ENCODE measurements at places on chromosomes 7 and 10. TPM values are rescaled to one million over a fixed set of nuclear protein-coding genes. Genes with fewer than 3 reads are reported as not detected.

DNA sequence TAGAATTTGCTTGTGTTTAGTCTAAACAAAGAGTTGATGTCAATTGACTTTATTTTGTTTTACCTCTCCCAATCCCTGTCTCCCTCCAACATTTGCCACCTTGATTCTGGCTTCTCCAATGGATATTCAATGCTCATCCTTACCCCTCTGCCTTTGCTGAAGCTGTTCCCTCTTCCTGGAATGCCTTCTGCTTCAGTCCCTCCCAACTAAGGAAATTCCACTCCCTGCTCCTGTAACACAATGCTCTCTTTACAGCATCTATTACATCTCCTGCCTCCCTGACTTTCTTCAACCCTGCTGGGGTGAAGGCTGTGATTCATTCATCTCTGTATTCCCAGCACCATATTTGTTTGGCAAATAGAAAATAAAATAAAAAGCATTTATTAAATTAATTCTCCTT, 34.5 kb upstream of the TAC1 start:
- DNase-seq, result no peak

PPP1R17 gene
- total RNA-seq, result not detected

GRCh38 chr10:1737222-1738061, at the start of gene ADARB2:
Gene ADARB2, minus strand, starts transcription at chr10:1737525.
- DNase-seq, result no peak

GRCh38 chr10:132097609-132098377, 32.0 kb downstream of the JAKMIP3 start:
- DNase-seq, result no peak

DNA sequence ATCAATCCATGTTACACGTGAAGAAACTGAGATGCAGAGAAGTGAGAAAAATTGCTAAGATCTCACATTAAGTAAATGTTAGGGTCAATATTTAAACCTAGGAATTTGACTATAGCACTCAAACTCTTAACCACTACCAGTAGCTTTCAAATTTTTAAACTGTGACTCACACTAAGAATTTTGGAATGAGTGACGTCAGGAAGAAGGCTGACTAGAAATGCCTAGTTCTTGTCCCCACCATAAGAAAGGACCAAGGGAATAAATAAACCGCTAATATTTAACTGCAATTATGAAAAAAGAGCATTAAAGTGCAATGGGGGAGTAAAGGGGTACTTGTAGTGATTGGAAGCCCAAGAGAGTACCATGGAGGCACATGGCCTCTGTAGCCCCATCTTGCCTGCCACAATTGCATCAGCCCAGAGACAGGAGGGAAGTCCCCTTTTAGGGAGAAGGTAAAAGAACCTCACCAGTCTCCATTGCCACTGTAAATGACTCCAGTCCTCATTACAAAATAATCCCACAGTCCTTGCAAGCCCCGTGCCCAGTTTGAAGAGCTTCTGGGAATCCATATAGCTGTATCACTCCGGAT, 3.5 kb upstream of the AKR1B1 start:
- no peak for DNase-seq

DNA sequence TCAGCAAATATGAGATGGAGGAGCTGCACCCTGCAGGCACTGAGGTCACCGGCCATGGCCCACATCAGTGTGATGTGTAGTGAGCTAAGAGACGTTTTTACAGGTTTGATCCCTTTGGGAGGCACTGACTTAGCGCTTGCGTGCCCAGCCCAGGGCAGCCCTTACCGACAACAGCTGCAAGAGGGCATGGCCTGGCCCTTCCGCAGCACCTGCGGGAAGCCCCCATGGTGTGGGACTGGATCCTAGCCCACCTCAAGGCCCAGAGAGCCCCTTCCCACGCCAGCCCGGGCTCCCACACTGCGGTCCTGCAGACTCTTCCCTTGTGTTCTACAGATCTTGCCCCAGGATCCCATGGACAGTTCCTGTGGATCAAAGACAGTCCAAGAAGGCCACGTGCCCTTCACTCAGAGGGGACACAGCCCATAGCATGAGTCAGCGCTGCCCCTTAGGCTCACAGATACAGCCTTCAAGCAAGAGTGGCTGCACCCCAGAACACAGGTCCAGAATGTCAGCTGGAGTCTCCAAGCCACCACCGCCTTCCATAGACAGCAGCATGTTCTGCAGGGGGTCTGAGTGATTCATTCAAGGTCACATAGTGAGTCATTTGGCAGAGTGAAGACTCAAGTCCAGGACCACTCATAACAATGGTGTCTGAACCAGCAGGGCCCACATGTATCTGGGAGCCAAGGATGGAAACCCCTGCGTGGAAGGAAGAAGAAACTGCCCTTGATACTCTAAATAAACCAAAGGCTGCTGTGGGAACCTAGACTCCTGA, 25.4 kb downstream of the TLL2 start:
- DNase-seq, result no peak

- DNase-seq, result peak; percentile 34
Observed at GRCh38 chr10:101848408-101848807, 4.8 kb upstream of the KCNIP2 start.

DNA sequence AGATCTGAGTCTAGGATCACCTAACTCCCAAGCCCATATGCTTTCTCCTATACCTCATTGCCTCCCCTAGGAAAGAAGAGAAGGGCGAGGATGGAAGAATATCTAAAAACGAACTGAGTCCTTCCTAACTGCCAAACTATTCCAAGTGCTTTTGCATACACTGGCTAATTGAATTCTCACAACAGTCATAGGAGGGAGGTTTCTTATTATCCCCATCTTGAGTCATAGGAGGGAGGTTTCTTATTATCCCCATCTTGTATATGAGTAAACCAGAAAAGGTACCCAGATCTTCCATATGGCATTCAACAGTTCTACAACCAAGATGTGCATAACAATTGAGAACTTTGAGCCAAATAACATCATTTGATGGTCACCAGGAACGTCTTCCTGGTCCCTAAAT, 13.1 kb upstream of the FAM204A start:
- no peak for DNase-seq

- no peak for DNase-seq
Observed at GRCh38 chr7:27917119-27917518, 177.2 kb downstream of the TAX1BP1 start.

GRCh38 chr10:92350411-92350810, 59.4 kb downstream of the MARCHF5 start:
- DNase-seq, result no peak

GRCh38 chr7:17659126-17659525, 281.2 kb downstream of the SNX13 start:
- DNase-seq, result no peak

DNA sequence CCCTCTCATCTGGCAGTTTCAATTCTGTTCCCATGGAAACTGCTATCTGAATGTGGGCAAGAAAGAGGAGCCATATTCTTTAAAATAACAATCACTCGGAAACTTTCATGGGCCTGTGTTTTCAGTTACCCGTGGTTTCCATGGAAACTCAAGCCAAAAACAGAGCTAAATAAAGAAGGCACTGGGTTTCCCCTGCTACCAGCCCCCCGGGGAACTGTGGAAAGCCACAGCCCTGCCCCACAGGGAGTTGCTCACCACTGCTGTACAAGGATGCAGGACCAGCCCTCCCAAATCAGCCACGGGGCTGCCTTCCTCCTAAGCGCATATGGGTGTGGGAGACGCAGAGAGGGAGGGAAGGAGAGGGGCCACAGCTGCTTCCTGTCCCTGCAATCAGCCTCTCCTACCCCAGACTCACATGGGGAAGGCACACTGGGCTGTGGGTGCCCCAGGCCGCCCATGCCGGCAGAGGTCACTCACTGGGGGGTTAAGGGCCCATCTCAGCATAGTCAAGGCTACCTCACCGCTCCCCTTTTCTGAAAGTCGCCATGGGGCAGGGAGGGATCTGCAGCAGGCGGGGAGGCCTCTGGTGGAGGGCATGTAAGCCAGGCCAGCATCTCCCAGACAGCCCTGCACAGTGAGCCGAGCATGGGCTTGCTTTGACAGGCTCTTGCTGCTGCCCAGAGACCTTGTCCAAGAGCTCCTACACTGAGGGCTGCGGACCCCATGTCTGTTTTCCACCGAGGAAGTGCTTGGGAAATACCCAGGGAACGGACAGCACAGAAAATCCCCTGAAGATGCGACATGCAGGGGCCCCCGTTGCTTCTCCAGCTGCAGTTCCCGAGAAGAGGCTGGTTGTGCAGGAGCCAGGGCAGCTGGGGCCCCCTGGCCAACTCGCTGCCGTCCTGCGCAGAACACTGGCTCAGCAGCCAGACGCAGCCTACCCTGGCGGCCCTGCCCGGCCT, 157.3 kb upstream of the PPP2R2D start:
- DNase-seq, result no peak

GRCh38 chr10:75019370-75019769, 92.1 kb upstream of the SAMD8 start:
- DNase-seq, result no peak

NCF1 gene
- total RNA-seq, result 50.8 TPM

DNA sequence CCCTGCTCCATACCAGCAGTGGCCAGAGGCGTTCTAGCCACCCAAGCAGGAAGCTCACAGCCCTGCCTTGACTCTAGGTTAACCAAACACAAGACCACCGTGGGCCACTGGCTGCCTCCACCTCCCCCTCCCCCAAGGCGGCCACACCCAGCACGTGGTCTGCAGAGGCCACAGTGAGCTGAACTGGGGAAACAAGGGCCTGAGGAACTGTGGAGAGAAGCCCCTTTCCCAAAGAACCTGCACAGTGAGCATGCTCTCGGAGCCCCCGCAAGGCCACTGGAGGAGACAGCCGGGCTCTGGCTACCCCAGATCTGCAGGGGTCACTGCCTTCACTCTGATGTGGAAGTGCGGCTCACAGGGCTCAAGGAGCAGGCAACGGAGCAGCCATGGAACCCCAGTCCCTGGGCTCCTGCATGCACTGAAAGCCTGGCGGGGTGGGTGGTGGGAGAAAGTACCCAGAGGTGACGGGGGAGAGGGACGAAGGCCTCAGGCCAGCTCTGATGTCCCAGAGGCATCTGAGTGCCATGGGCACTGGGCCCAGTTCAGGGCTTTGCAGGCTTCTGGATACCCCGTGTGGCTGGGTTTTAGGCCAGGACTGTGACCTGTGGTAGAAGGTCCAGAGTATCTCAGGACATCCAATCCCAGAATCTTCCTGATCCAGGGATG, 189.2 kb downstream of the EBF3 start:
- peak; percentile 39 for DNase-seq

- DNase-seq, result no peak
Observed at GRCh38 chr10:116961406-116962251, 43.4 kb downstream of the SHTN1 start.

HPS1 gene
- total RNA-seq, result 86.3 TPM

GNA12 gene
- total RNA-seq, result 41.6 TPM

ZNF488 gene
- 0.38 TPM for total RNA-seq

IL6 gene
- total RNA-seq, result 8.2 TPM

DNA sequence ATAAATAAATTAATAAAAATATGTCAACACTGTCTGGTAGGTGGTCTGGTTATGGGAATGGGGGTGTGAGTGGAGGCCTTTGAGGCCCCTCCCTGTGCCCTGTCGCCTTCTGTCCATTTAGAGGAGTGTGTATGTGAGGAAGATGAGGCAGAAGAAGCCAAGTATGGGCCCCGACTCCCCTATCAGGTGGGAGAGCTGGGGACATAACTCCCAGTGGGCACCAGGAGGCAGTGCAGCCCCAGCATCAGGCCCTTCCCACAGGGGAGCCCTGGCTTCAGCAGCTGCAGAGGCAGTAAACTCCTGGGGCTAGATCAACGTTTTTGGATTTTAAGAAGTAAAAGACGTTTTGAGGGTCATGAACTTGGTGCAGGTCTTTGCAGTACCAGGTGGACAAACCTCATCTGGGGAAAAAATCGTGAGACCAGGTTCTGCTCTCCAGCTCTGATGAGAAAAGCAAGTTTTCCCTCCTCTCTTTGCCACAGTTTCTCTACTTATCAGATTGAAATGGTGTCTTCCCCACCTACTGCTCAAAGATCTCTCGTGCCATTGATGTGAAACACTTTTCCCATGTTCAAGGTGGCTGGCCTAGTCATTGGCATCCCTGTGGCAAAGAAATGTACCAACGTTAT, 167.8 kb upstream of the EEPD1 start:
- peak; percentile 86 for DNase-seq

TUBB8 gene
- total RNA-seq, result 0.38 TPM

- DNase-seq, result no peak
Observed at GRCh38 chr10:109726473-109726872, 196.8 kb downstream of the XPNPEP1 start.

CALML3 gene
- total RNA-seq, result not detected

- no peak for DNase-seq
Observed at GRCh38 chr10:51567271-51567670, 132.1 kb downstream of the CSTF2T start.

DNA sequence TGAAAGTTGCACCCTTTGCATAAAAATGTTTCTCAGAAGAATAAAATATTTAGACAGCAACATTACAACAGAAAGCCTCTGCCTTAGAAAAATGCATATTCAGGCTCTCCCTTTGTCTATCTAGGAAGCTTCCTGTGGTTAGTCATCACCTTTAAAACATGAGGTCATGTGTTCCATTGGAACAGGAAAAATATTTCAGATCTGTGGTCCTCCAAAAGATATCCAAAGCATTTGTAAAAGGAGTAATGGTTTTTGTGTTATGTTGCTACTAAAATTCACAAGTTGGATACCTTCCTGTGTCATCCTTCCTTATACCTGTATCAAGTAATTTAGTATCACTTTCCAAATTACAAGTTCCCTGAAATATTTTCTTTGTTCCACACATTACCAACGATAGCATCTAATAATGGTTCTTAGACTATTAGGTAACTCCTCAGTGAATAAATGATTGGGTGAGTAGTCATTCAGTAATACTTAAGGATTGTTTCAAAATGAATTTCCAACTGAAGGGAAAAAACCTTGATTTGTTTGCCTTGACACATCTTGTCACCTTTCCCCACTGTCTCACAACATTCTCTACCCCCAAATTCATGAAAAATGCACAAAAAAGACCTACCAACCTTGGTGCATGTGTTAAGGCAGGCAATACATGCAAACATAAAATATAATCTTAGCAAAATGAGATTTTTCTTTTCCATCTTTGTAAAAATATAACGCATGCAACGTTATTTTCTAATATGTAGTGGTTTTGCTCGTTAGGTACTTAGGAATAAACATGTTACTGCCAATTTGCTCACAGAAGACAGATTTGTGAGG, 19.7 kb upstream of the RHOBTB1 start:
- no peak for DNase-seq

- no peak for DNase-seq
Observed at GRCh38 chr7:123796568-123796967, 47.8 kb upstream of the WASL start.

DNA sequence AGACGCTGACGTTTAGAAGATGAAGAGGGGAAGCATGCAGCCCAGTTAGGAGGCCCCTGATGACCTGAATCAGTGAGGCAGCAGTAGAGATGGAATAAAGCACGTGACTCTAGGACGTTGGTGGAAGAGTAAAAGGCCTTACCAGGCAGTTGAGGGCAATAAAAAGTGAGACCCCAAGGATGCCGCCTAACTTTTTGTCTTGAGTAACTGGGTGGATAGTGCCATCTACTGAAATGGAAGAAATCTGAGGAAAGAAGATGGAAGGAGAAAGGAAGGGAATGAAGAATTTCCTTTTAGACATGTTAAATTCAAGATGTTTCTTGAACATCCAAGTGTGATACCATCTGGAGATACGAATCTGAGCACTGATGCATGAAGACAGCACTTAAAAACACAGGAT, 220.0 kb upstream of the LRRN3 start:
- DNase-seq, result no peak
